ENCODE measurements at places on chromosomes 6 and 20. TPM values are rescaled to one million over a fixed set of nuclear protein-coding genes. Genes with fewer than 3 reads are reported as not detected.

DNA sequence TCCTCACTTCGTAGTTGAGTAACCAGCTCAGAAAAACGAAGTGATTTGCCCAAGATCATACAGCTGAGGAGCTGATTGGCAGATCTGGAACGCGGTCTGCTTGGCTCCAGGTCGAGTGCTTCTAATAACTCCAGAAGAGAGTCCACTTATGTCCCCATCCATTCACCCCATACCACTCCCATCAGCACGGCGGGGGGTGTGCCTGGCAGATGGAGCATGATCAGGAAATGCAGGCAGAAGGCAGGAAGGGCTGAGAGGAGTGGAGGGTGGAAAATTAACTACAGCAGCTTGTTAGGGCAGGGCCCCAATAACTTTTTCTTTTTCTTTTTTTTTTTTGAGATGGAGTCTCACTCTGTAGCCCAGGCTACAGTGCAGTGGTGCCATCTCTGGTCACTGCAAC, 15.0 kb downstream of the FITM2 start:
- DNase-seq: no peak

DNA sequence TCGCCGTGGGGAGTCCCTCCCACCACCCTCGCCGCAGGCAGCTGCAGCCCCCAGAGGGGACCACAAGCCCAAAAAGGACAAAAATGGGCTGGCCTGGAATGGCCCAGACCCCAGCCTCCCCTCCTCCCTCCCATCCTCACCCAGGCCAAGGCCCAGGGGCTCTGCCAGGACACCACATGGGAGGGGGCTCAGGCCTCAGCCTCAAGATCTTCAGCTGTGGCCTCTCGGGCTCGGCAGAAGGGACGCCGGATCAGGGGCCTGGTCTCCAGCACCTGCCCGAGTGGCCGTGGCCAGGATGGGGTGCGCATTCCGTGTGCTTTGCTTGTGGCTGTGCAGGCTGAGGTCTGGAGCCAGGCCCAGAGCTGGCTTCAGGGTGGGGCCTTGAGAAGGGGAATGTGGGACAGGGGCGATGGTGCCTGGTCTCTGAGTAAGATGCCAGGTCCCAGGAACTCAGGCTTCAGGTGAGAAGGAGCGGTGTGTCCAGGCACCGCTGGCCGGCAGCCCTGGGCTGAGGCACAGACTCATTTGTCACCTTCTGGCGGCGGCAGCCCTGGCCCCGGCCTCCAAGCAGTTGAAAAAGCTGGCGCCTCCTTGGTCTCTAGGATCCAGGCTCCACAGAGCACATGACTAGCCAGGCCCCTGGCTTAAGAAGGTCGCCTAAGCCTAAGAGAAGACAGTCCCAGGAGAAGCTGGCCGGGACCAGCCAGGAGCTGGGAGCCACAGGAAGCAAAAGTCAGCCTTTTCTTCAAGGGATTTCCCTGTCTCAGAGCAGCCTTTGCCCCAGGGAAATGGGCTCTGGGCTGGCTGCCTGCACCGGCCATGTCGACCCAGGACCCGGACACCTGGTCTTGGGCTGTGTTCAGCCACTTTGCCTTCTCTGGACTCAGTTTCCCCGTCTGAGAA, 35.2 kb upstream of the MRGBP start:
- DNase-seq: no peak

DNA sequence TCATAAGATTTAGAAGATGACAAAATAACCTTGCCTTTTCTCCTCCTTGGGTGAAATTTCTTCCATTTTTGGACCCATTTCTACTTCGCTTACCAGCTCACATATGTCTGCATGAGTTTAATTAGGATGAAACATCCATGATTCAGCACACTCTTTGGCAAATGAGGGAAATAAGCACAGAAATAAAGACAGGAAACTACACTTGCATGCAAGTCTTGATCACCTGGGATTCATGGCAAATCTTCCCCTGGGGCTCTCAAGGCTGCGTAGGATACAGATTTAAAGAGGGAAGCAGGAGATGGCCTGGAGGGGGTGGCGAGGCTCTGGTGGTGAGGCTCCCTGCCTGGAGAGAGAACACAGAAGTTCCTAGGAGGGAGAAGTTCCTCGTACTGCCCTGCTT, 147.8 kb downstream of the EDN3 start:
- no peak for DNase-seq

DNA sequence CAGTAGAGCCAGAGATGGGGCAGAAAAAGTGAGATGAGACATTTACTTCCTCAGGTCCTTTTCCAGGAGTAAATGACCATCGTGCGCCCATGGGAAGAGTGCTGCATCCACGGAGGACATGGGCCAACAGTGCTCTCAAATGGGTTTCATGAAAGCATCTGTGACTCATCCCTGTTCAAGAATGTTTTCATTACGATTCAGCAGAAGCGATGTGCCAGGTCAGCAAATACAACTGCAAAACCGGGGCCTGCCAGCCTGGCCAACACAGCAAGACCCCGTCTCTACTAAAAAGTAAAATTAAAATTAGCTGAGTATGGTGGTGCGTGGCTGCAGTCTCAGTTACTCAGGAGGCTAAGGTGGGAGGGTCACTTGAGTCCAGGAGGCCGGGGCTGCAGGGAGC, 125.1 kb downstream of the LY86 start:
- peak; percentile 21 for DNase-seq

DNA sequence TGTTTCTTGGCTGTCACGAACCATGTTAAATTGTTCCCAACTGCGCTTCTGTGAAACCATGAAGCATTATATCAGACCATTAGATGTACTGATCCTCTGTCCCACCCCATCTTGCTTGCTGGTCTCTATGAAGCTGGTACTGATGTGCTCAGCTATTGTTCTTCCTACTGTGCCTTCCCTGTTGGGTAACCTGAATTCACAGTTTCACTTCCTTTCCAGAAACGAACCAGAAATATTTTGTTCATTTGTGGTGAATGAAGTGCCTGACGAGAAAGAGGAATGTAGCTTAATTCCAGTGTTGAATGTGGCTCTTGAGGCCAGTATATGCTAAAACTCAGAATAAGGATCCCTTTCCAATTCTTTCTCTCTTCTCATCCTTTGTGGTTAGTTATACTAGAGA, 58.1 kb upstream of the SNAP91 start:
- DNase-seq: no peak

The PCSK2 gene
- total RNA-seq: 0.91 TPM

The SYCP2L gene
- total RNA-seq: 0.37 TPM

The ERVFRD-1 gene
- total RNA-seq: not detected
